ENCODE measurements at places on chromosomes 12 and 14. TPM values are rescaled to one million over a fixed set of nuclear protein-coding genes. Genes with fewer than 3 reads are reported as not detected.

GRCh38 chr14:51597261-51598001, 54.3 kb upstream of the FRMD6 start:
- no peak overlapping the region for H3K4me3 ChIP-seq
- no peak for DNase-seq
- no peak overlapping the region for H3K27ac ChIP-seq
- H3K36me3 ChIP-seq: no peaks in the 10 kb centered on the region
- no peaks in the 10 kb centered on the region for H3K27me3 ChIP-seq

- no peaks in the 10 kb centered on the region for H3K4me1 ChIP-seq
- no peak for DNase-seq
- no peaks in the 10 kb centered on the region for H3K27me3 ChIP-seq
- no peak overlapping the region for H3K4me3 ChIP-seq
- H3K27ac ChIP-seq: no peak overlapping the region
- H3K36me3 ChIP-seq: no peaks in the 10 kb centered on the region
Measured at GRCh38 chr12:68011882-68012207, 22.6 kb downstream of the IFNG-AS1 start.

DNA sequence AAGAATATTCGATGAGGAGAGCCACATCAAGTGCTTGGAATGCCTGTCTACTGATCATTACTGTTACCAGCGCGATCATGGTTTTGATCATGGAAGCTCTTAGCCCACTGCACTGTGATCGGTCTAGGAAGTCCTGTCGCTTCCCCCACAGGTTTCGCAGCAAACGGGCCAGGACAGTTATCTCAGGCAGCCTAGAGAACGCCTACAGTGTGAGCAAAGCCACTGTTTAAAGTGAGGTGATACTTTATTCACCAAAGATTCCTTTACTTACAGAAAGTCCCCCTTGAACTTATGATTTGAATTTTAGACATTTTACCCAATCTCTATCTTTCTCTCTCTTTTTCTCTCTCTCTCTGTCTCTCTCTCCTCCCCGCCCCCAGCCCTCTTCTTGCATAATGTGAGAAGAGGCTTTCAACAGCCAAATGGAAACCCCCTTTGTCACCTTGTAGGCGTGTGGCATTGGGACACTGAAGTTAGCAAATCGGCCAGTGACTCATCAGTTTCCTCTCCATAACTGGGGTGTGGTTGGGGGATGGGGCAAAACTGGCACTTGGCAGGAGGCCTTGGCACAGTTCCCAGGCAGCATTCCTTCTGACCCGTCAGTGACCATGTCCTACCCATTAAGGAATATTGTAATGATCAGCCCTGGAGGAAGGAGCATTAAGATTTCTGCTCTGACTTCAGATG, 214.8 kb downstream of the CHST11 start:
- H3K27me3 ChIP-seq: no peaks in the 10 kb centered on the region
- H3K4me1 ChIP-seq: peaks cover 48% of the 10 kb centered on the region
- H3K36me3 ChIP-seq: no peaks in the 10 kb centered on the region
- peak overlapping the region; percentile 74 for H3K27ac ChIP-seq
- peak; percentile 93 for DNase-seq

- no peaks in the 10 kb centered on the region for H3K36me3 ChIP-seq
- no peak for DNase-seq
- H3K27me3 ChIP-seq: no peaks in the 10 kb centered on the region
- H3K27ac ChIP-seq: no peak overlapping the region
Measured at GRCh38 chr12:79732638-79733037, 41.9 kb upstream of the PAWR start.

- H3K4me1 ChIP-seq: no peaks in the 10 kb centered on the region
- no peak overlapping the region for H3K27ac ChIP-seq
- H3K36me3 ChIP-seq: no peaks in the 10 kb centered on the region
- no peak overlapping the region for H3K4me3 ChIP-seq
- H3K27me3 ChIP-seq: no peaks in the 10 kb centered on the region
- no peak for DNase-seq
Measured at GRCh38 chr14:32939254-32940065, 781 bp downstream of the NPAS3 start.

- H3K27ac ChIP-seq: no peak overlapping the region
- H3K36me3 ChIP-seq: peaks cover 15% of the 10 kb centered on the region
- DNase-seq: no peak
- H3K4me3 ChIP-seq: no peak overlapping the region
Measured at GRCh38 chr12:125021096-125021495, 27.7 kb downstream of the BRI3BP start.

GRCh38 chr12:132244724-132245295, 84.6 kb downstream of the GALNT9 start:
- no peaks in the 10 kb centered on the region for H3K36me3 ChIP-seq
- no peak for DNase-seq

GRCh38 chr12:103901518-103902173, 28.6 kb upstream of the HSP90B1 start:
- no peaks in the 10 kb centered on the region for H3K4me1 ChIP-seq
- H3K27me3 ChIP-seq: no peaks in the 10 kb centered on the region
- no peaks in the 10 kb centered on the region for H3K36me3 ChIP-seq
- no peak overlapping the region for H3K4me3 ChIP-seq

- H3K4me1 ChIP-seq: no peaks in the 10 kb centered on the region
- no peak overlapping the region for H3K4me3 ChIP-seq
- DNase-seq: no peak
- H3K36me3 ChIP-seq: no peaks in the 10 kb centered on the region
Measured at GRCh38 chr12:94180558-94181296, 32.4 kb downstream of the PLXNC1 start.

GRCh38 chr14:101932673-101933072, 31.7 kb upstream of the DYNC1H1 start:
- no peak overlapping the region for H3K27ac ChIP-seq
- H3K27me3 ChIP-seq: 0 out of 2 replicates have a peak, but pooled peaks cover 4% of the 10 kb centered on the region
- DNase-seq: no peak
- no peak overlapping the region for H3K4me3 ChIP-seq
- no peaks in the 10 kb centered on the region for H3K4me1 ChIP-seq

DNA sequence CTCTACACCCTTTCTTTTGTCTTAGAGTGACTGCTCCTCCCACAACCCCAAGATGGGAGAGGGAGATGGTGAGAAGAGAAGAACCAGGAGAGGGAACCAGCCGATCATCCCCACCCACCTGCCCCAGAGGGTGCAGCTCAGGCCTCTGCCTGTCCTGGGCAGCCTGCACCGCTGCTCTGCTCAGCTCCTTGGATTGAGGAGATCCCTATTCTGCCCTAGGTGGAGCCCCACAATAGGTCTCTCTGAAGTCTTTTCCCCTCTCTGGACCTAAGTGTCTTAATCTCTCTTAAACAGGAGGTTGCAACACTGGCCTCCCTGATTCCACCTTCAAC, 2.2 kb downstream of the ANKRD33 start:
- H3K36me3 ChIP-seq: no peaks in the 10 kb centered on the region
- DNase-seq: no peak
- H3K27me3 ChIP-seq: no peaks in the 10 kb centered on the region
- no peak overlapping the region for H3K4me3 ChIP-seq

DNA sequence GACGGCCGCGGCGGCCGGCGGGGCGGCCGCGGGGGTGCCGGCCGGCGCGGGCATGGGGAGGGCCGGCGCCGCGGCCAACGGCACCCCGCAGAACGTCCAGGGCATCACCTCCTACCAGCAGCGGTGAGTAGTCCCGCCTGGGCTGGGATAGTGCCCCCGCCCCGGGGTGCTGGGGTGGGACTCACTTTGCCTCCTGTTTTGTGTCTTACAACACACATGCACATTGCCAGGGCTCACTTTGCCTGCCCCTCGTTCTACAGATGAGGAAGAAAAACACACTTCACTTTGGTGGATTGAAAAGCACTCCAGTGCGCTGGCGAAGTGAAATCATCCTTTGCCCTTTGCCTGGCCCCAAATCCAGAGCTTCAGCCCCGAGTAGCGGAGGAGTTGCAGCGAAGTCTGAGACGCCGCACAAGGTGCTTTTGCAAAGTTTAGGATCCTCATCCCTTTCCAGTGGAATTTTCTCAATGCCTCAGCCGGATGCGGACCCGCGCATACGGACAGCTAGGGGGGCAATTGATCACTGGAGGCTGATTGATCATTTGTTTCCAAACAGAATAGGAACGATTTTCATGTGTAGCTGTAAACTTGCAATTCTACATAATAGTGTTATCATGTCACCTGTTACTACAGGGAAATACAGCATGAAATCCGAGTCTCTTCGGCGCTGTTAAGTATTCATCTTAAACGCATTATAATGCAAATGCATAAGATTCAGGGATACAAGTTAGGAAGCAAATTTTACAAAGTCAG, 3.6 kb upstream of the NPAS3 start:
- H3K4me1 ChIP-seq: no peaks in the 10 kb centered on the region
- no peaks in the 10 kb centered on the region for H3K27me3 ChIP-seq
- DNase-seq: no peak

CMA1 gene
- not detected for total RNA-seq

BICD1 gene
- total RNA-seq: 32.5 TPM

KRT71 gene
- total RNA-seq: not detected

DLST gene
- total RNA-seq: 101 TPM

NDRG2 gene
- 18.9 TPM for total RNA-seq

ZFYVE21 gene
- 31.3 TPM for total RNA-seq
